CD4-positive, alpha-beta T cell treated with Interleukin-17A for 1 hour (primary cell): ENCODE measurements at places on chromosomes 4 and X.
A peak's percentile ranks its signal among the peaks of the same experiment; 100 is the strongest.

- DNase-seq = no peak
Measured at GRCh38 chr4:13888112-13888511, 260.6 kb upstream of the BOD1L1 start.

DNA sequence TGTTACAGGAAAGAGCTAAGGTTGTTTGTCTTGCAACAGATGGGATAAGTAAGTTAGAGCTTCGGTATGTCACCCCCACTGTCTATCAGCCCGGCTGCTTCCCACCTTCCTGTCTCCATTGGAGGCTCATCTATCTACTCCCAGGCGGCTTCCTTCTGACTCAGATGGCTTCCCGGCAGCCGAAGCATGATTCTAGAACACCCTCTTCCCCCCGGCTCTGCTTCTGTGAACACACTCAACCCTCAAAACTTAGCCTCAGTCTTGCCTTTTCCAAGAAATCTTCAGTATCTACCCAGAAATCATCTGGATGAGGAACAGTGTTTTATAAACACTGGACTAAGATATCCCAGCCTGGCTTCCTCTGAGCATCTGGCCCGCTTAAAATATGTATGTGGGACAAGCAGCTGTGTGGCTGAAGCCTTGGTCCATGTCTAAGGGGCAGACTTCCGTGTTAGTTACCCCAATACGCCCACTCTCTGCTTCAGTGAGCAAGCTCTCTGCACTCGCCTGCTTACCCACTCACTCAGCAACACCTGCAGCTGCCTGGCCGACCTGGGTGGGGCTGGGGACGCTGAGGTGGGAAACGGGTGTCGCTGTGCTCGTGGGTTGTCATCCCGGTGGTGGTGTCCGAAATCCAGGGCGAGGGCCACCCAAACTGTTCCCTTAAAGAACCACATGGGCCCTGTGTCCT lies 12.0 kb upstream of the SLC2A9 start:
- no peak for DNase-seq

DNA sequence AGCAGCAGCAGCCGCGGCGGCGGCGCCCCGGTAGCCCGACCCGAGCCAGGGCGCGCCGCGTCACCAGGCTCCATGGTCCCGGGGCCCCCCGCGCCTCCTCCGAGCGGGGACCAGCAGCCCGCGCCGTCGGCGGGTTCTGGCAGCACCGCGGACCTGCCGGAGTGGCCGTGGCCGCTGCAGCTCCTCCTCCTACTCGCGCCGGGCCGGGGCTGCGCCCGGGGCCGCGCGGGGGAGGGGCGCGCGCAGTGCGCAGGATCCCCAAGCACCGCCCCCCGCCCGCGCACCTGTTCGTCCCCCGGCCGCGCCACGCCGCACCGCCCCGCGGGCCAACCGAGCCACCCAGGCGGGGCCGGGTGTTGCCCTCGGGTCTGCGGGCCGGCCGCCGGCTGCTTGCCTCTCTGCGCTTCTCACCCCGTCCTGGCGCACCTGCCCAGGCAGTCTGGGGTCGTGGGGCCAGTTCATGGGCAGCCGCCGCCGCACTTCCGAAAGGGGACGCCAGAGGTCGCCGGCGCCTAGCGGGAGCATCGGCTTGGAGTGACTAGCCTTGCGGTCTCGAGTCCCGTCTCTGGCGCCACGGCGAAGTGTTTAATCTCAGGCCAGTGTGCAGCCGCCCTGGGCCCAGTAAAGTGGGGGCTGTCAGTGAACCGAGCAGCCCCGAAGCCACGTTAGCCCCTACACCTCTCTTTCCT lies at the start of gene SLC9A7:
SLC9A7 (minus strand) TSS at position 163 of the 689 bp plus-strand sequence; CDS start at position 74, 89 bp downstream.
- DNase-seq = peak; percentile 81

DNA sequence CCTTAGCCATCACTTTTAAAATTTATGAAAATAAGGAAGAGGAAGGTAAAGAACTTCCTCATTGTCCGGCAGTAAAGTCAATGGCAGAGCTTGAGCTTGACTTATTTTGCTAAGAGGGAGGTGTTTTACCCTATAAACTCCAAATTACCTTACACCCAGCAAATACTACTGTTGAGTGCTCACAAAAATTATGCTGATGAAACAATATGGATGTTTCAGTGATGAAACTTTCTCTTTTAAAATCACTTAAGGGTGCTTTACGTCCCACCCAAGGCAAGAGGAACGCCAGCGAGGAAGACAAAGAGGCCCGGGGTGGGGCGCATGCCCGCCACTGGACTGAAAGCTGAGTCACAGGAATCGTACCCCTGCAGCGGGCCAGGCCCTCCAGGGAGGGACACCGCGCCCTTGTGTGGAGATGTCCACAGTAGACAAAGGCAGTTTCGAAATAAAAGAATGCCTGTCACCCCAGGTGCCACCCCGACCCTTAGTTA lies 560 bp upstream of the TMSB4X start:
- peak; percentile 55 for DNase-seq

DNA sequence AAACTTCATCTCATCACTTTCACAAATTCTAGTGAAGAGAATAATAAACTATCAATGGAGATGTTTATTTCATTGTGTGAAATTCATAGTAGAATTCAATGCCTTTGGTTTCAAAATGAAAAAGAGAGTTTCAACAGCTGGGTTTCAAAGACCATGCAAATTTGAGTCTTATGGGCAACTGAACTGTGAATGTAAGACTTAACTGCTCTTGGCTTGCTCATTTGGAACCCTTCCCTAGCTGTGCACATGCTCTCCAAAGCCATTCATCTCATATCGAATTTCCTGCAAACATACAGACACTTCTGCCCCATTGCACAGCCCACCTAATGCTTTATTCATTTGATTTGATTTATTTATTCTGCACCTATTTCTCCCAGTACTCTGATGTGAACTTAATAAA lies 154.5 kb downstream of the GRXCR1 start:
- DNase-seq = no peak

DNA sequence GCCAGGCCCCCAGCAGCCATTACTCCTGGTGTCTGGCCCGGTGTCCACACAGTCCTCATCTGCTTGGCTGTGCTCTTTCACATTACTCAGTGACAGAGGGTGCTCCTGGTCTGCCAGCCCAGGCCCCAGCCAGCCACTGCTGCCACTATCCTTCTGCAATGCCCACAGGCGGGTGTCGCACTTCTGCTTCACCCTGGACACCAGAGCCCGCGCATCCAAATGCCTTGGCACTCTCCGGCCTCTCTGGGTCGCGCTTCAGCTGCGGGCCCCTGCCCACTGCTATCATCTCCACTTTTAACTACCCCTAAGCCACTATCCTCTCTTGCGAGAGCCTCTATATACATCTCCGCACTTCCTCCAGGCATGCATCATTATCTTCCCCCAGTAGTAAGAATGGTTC lies 76.4 kb upstream of the UCP1 start:
- DNase-seq = no peak

DNA sequence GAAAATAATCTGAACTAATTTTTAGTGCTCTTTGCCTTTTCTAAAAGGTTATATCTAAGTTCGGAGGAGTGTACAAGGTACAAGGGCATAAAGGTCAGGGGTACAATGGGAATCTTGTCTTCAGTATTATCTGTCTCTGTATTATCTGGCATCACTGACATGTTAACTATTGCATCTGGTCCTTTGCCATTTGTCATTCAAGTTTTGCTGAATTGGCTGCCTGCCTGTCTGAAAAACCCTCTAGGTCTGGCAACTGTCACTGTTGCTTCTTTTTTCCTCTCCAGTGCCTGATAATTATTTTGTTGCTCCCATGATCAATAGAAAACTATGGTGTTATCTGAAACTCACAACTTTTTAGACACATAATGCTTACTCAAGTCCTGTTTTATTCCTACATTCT lies 112.5 kb upstream of the STK26 start:
- no peak for DNase-seq

GRCh38 chr4:68718447-68719074 lies 48.1 kb upstream of the UGT2B15 start:
- DNase-seq = no peak

DNA sequence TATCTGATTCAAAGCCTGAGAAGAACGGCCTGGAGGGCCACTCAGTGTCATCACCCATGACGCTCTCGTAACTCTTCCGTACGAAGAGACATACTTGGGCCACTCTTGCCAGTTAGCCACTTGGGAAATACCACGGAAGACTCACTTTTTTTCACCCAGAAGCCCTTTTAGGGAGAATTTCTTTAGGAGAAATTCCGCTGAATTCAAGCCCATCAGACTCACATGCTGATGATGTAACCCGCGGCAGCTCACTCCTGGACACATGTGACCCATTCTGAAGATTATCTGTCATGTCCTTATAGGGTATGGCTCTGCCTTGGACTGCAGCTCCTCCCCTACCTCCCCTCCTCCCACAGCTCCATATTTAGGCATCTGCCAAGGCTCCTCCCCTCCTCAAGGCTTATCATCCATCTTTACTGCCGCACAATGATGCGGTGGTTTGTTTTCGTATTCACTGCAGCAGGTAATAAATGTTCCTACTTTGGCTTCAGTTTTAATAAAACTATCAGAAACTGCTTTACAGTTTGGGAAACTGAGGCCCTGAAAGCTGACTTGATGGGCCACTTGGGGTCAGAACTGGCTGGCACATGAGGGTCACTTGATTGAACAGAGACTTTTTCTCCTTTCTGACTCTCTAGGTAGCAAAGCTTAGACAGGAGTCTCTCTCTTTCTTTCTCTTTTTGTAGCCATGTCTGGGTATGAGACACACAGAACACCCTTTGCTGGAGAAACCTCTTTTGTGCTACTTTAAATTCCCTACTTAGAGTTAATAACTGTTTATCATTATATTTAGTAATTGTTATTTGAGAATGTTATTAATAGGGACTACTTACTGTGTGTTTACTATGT lies 42.1 kb downstream of the RHOH start:
- DNase-seq = peak; percentile 93

- DNase-seq = no peak
Measured at GRCh38 chr4:15656038-15656470, 897 bp upstream of the FBXL5 start.

- no peak for DNase-seq
Measured at GRCh38 chr4:150253416-150253815, 175.2 kb downstream of the DCLK2 start.

DNA sequence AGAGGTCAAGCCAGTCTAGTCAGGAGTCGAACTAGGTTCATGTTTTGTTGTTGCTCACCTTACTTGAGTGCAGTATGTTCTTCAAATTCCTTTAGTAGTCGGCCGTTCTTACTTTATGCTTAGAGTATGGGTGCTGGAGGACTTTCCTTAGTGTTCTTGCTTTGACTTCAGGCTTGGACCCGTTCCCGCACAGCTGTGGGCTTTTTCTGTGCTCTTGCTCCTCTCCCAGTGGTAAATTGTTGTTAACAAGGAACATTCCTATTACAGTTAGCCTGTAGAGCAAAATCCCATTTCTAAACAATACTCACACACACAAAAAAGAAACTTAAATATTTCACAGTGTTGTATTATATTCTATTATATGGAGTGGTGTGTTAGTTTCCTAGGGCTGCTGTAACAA lies 113.5 kb downstream of the RAP1GDS1 start:
- DNase-seq = no peak

DNA sequence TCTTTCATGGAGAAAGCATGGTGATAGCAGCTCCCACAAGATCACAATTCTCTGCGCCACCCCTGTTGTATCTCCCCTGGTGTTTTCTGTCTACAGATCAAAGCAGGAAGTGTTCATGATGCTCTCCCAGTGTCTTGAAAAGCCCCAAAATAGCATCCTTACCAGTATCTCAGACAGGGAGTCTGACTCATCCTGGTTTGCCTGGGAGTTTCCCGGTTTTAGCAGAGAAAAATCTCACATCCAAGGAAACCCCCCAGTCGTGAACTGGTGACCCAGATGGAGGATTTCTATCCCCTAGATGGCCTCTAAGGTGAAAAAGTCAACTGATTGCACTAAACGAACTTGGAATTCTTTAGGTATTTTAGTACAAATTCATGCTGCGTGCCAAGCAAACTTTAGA lies 64.3 kb upstream of the NR0B1 start:
- no peak for DNase-seq

GRCh38 chr4:112840061-112840460 lies 203.1 kb downstream of the LARP7 start:
- DNase-seq = no peak
